Activated naive CD4-positive, alpha-beta T cell treated with anti-CD3 and anti-CD28 coated beads, Interleukin-2, amount 50 U/mL, for 72 hours (primary cell): ENCODE measurements at places on chromosomes 2 and 18. TPM values are rescaled to one million over a fixed set of nuclear protein-coding genes. Genes with fewer than 3 reads are reported as not detected.

DNA sequence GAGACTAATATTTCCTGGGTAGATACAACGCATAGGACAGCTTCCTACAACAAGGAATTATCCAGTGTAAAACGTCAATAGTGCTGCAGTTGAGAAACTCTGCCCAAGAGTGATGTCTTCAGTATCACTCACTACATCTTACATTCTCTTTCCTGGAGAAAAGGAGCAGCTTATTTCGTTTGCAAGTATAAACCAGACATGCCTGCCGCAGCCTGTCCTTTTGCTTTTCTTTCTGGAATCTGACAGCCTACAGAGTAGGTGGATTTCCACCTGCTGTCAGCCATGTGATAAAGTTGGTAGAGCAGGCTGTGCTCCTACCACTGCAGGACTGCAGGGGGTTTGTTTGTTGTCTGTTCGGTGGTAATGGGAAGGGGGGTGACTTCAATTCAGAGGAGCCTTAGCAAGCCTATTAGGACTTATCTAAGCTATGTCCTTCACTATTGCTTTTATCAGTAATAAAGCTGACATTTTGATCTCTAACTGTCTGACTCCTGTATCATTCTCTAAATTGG is 439.1 kb downstream of the GRB14 start:
- DNase-seq = no peak

MYO7B gene
- total RNA-seq = 1.9 TPM

GRCh38 chr2:149090706-149091105 is 52.2 kb downstream of the LYPD6B start:
- DNase-seq = no peak

- peak; percentile 80 for DNase-seq
These were observed 575 bp downstream of the HSPD1 start for GRCh38 chr2:197498937-197499593.

TGFA gene
- total RNA-seq = 0.19 TPM

SEPTIN10 gene
- 3.5 TPM for total RNA-seq

GRCh38 chr2:127910415-127910814 is 24.7 kb upstream of the AMMECR1L start:
- DNase-seq = no peak

- DNase-seq = no peak
These were observed 4.5 kb upstream of the GAL3ST2 start for GRCh38 chr2:241772063-241772499.

DYNC2LI1 gene
- 19.6 TPM for total RNA-seq

DNA sequence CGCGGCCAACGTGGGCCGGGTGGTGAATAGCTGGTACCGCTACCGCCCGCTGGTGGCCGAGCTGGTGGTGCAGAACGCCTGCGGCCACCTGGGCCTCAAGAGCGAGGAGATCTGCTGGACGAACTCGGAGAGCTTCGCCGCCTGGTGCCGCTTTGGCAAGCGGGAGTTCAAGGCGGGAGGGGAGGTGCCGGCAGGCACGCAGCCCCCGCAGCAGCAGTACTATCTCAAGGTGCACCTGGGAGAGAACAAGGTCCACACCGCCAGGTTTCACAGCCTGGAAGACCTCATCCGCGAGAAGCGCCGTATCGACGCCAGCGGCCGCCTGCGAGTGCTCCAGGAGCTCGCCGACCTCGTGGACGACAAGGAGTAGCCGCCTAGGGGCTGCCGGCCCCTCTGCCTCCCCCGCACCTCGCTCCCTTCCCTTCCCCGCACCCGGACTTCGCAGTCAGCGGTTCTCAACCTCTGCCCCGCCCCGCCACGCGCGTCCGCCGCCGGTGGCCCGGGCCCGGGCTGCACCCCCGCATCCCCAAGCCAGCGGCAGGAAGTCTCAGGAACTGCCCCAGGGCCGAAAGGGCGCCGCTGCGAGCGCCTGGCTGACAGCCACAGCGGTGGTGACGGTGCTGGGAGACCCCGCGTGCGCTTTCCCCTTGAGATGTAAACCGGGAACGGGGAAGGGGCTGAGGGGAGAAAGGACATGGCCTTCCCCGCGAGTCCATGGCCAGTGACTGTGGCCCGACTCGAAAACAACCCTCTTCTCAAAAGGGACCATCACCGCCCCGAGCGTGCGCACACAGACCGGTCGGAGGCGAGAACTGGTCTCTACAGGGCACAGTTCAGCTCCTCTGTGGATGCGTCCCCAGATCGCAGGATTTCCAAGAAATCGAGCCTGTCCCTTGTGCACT is 2.2 kb downstream of the LRATD1 start:
- peak; percentile 10 for DNase-seq

TCF23 gene
- total RNA-seq = not detected

DNA sequence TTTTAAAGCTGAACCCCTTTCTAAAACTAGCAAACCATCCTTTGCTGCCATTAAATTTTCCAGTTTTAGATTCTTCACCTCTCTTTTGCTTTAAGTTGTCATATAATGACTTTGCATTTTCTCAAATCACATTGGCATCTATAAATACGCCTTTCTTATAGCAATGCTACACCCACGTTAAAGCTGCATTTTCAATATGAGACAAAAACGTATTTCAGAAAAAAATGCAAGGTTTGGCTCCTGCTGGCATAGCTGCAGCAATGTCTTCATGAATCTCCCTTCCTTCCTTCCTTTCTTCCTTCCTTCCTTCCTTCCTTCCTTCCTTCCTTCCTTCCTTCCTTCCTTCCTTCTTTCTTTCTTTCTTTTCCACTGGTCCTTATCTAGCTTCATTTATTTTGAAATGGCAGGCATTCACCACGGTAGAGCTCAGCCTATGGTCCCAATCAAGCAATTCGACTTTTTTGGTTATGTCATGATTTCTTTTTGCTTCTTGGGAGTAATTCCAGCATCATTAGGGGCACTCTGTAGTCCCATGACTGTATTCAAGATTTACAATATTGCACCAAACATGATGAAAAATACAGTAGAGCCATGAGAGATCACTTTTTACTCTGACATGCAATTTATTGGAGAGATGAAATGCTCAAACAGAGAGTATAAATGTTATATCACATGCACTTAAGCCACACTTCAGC is 8.8 kb upstream of the UGT1A10 start:
- no peak for DNase-seq

- DNase-seq = no peak
These were observed 131.2 kb upstream of the SOX11 start for GRCh38 chr2:5561006-5561405.

OR6B2 gene
- not detected for total RNA-seq

SLC19A3 gene
- not detected for total RNA-seq

EN1 gene
- total RNA-seq = not detected

NT5C1B gene
- not detected for total RNA-seq

- no peak for DNase-seq
These were observed 173.2 kb upstream of the ZNF804A start for GRCh38 chr2:184425083-184425482.

- DNase-seq = no peak
These were observed 2.9 kb downstream of the TNFRSF11A start for GRCh38 chr18:62327977-62328376.

IL1F10 gene
- total RNA-seq = not detected

DNA sequence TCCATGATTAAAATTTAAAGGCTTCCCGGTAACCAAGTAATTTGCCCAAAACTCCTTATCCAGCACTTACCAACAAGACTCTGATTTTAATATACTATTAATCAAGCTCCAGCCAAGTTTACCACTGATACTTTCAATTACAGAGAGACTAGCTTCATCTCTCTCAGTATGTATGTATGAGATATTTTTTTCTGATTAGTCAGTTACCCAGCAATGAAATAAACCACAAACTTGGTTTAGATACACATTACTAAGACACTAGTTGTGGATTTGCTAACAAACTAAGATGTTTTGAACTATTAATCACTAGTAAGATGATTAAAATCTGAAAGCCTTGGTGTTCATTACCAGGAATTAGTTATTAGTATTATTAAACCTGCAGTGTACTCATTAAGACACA is 1272.2 kb upstream of the ACVR2A start:
- no peak for DNase-seq

CNGA3 gene
- total RNA-seq = not detected

DNA sequence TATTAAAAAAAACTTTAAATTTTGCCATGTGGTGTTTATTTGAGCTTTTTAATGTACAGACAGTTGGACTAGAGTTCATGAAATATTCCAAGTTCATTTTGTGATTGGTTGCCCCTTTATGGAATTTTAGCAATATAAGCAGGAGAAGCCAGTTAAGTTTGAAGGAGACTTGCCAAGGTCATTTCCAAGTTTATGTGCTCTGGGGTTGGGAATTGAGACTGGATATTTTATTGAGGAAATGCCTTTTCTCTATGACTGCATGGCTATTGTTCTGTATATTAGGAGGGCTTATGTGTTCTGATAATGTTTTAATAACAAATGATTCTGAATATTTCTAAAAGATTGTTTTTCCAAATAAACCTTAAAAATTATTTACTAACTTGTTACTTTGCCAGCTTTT is 67.0 kb upstream of the TCF4 start:
- DNase-seq = no peak

METAP1D gene
- 2.6 TPM for total RNA-seq

- no peak for DNase-seq
These were observed 48.9 kb upstream of the NABP1 start for GRCh38 chr2:191629001-191629453.

DNA sequence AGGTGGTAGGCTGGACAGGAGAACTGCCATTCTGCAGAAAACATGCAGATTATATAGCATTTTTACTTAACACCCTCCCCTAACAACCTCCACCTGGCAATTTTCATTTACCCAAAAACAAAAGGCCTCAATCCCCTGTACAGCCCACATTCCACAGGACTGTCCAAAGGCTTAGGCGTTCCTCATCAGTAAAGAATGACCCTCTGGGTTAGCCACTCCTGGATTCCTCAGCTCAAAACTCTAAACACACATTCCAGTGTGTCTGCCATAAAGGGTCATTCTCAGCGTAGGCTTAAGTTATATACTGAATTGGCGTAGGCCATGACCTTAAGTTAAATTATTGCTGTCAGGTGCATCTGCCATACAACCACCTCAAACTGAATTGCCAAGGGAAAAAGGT is 261.8 kb upstream of the CHAC2 start:
- DNase-seq = no peak

GCKR gene
- total RNA-seq = not detected

COL4A3 gene
- total RNA-seq = not detected

- DNase-seq = no peak
These were observed 552.3 kb downstream of the KCNJ3 start for GRCh38 chr2:155250800-155251199.

RBKS gene
- total RNA-seq = 12.1 TPM

GRCh38 chr18:43970656-43971055 is 693.4 kb upstream of the SYT4 start:
- no peak for DNase-seq

DNA sequence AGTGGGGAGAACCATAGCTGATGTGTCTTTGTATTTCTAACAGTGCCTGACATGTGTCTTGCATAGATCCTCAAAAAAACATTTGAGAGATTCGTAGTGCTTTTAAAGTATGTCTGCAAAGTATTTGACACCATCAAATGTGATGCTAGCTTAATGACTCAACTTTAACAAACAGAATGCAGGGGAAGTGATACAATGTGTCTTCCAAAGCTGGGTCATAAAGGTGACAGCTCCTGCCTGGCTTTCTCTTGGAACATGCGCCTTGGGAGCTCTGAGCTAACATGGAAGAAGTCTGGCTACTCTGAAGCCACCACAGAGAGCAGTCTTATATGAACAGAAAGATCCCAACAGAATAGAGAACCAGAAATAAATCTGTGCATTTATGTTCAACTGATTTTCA is 78.2 kb downstream of the C1D start:
- no peak for DNase-seq

DNA sequence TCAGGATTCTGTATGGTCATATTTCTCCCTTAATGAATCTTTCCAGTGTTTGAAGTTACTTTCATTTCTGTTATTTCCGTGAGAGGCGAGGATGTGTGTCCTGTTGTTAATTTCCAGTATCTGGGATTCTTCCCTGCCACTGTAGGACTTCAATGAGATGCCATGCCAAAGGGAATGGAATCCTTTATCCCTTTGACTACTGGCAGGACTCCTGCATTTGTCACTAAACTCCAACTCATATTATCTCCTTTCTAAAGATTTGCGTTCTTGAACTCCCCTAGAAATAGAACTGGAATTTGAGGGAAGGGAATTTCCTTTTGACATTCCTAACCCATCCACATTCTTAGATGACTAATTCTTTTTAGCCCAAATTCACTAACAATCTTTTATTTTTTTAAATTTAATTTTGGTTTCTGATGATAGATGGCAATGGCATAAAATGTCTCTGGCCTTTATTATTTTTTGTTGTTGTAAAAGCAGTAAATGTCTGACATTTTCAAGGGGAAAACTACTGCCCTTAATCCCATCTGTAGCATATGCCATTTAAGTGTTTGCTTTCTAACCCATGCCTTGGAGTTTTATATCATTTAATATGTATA is 87.8 kb upstream of the EML6 start:
- no peak for DNase-seq

EMILIN1 gene
- total RNA-seq = 0.78 TPM

RNU2-63P gene
- 43.6 TPM for total RNA-seq

DNA sequence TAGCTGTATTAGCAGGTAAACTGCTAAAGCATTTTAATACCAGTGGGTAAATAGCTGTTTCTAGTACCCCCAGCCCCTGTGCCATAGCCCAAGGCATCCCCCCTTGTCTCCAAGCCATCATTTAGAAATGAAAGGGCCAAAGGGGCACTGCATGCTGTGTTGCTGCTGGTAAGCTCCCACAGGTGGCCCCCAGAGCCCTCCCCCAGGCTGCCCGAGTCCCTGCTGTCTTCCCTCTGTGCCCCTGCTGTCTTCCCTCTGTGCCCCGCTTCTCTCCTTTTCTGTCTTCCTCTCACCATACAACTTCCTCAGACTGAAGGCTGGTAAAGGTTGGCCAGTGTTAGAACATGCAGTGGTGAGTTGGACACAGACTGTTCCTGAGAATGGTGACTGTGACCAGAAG is 42.1 kb downstream of the ZAP70 start:
- no peak for DNase-seq

DNA sequence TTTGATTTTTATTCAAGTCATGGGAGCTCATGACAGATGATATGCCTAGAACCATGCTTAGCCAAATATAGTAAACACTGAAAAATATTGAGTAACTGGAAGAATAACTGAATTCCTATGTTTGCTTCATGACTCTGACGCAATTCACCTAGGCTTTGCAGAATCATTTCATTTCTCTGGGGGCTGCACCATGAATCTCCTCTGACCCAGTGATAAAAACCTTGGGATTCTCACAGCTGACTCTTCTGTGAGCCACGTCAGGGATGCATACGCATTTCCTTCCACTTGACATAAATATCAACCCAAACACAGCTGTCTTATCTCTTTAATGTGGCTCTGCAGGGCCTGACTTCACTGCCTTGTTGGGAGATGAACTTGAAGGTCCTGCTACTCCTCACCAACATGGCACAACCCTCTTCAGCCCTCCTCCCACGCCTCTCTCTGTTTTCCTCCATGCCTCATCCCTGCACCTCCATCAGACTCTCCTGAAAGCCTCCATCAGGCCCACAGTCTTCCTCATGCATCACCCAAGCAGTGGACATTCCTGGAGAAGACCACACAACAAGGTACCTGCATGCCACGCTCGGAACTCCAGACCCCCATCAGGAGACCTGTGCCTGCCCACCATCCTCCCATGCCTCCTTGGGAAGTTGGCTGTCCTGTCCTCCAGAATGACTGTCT is 29.8 kb downstream of the COL6A3 start:
- no peak for DNase-seq

- no peak for DNase-seq
These were observed 217.1 kb upstream of the EPAS1 start for GRCh38 chr2:46079985-46080560.

PLA2R1 gene
- total RNA-seq = not detected

TRIP12 gene
- 213 TPM for total RNA-seq

CTDP1 gene
- 81.4 TPM for total RNA-seq
